ENCODE measurements at places on chromosomes 11 and 22.

GRCh38 chr11:44407211-44407996, 97.5 kb upstream of the ALX4 start:
- DNase-seq: no peak

GRCh38 chr11:17515443-17516176, 28.6 kb downstream of the USH1C start:
- DNase-seq: no peak

GRCh38 chr11:118674082-118674435, 5.4 kb downstream of the TREH start:
- no peak for DNase-seq

- no peak for DNase-seq
Observed at GRCh38 chr11:11105361-11105760, 247.5 kb upstream of the ZBED5 start.

GRCh38 chr11:10109806-10110205, 184.2 kb downstream of the SBF2 start:
- DNase-seq: no peak

- DNase-seq: no peak
Observed at GRCh38 chr11:112623057-112623456, 338.2 kb upstream of the NCAM1 start.

- no peak for DNase-seq
Observed at GRCh38 chr11:107916671-107917241, 11.5 kb upstream of the RAB39A start.

GRCh38 chr11:58024601-58025091, 965 bp downstream of the OR9Q1 start:
- DNase-seq: peak; percentile 82

GRCh38 chr11:58900479-58901420, 38.5 kb upstream of the GLYATL1 start:
- peak; percentile 74 for DNase-seq

- DNase-seq: no peak
Observed at GRCh38 chr11:121318848-121319834, 26.6 kb downstream of the SC5D start.

DNA sequence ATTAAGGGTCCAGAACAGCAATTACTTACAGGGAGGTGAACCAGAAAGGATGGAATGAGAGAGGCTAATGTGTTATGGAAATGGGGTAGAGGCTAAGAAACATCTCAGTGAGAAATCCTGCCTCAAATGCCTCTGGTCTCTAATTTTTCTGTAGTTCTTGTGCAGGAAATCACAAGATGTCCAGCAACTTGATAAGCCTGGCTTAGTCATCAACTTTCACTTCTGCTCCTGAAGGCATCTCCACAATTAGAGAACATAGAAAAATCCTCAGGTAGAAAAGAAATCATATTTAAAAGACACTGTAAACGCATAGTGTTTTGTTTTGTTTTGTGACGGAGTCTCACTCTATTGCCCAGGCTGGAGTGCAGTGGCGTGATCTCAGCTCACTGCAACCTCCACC, 18.7 kb downstream of the MRGPRX4 start:
- no peak for DNase-seq

DNA sequence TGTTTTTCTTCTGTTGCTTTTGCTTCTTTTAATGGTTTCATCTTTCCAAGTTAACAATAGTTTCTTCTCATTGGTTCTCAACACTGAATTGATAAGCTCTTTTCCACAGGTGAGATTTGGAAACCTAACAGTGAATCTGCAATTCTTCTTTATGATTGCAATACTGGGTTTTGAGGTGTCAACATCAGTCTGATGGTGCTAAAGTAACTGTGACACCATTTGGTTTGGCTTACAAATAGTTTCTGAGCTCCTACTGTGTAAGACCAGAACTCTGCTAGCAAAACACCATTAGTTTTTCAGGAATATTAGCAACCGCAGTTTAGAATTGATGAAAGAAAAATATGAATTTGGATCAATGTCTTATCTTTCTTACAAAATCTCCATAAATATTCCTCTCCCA, 58.6 kb downstream of the MAML2 start:
- DNase-seq: no peak
